NCI-H2171 (cell line): ENCODE measurements at places on chromosomes 3 and 15.

- DNase-seq = no peak
Observed at GRCh38 chr3:114336122-114336697, 42.4 kb downstream of the TIGIT start.

- peak; percentile 82 for DNase-seq
Observed at GRCh38 chr15:31236184-31237042, 90.2 kb upstream of the KLF13 start.

DNA sequence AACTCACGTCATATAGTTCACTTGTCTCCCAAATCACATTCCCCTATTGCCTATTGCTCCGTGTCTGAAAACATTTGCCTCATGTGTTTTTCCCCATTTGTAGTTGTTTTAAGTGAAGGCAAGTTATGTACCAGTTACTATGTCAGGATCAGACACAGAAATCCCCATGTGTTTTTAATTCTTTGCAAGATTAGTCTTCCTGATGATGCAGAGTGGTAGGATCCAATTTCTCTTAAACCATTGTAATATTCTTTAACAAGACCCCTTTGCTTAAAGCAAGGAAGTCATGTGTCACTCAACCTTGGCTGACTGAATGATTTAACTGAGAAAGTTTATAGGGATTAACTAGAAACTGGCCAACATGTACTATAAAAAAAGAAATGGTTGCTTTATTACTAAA lies 164.4 kb downstream of the OPA1 start:
- no peak for DNase-seq

GRCh38 chr15:67782691-67782991 lies 42.7 kb upstream of the SKOR1 start:
- DNase-seq = no peak

DNA sequence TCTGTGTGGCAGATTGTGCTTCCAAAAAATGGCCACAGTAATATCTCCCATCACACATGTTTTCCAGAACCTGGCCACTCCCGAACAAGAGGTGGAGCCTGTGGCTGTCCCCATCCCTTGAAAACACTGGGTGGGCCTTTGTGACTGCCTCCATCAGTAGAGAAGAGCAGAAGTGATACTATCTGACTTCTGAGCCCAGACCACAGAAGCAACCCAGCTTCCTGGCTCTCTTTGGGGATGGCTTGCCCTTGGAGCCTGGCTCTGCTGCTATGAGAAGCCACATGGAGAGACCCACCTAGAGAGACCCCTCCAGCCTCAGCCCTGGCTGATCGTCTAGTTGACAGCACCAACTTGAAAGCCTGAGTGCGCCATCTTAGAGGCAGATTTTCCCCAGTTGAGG lies 39.8 kb upstream of the CMTM8 start:
- DNase-seq = no peak

- DNase-seq = peak; percentile 25
Observed at GRCh38 chr3:187678726-187679268, 8.6 kb upstream of the SST start.

DNA sequence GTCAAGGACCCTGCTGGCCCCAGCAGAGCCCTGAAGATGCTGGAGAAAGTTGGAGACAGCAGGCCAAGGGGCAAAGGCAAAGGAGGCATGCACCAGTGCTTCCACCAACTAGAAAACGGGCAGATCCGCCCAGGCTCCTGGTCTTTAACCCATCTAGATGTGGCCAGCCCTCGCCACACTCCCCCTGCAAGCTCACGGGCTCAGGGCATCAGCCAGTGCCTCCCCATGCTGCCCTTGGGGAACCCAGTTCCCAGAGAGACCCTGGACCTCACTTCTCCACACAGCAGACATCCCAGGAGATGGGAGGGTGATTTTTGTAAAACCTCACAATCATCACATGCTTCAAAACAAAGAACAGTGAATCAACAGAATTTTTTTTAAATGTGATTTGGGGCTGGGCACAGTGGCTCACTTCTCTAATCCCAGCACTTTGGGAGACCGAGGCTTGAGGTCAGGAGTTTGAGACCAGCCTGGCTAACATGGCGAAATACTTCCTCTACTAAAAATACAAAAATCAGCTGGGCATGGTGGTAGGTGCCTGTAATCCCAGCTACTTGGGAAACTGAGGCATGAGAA lies 24.5 kb downstream of the CYFIP1 start:
- no peak for DNase-seq

DNA sequence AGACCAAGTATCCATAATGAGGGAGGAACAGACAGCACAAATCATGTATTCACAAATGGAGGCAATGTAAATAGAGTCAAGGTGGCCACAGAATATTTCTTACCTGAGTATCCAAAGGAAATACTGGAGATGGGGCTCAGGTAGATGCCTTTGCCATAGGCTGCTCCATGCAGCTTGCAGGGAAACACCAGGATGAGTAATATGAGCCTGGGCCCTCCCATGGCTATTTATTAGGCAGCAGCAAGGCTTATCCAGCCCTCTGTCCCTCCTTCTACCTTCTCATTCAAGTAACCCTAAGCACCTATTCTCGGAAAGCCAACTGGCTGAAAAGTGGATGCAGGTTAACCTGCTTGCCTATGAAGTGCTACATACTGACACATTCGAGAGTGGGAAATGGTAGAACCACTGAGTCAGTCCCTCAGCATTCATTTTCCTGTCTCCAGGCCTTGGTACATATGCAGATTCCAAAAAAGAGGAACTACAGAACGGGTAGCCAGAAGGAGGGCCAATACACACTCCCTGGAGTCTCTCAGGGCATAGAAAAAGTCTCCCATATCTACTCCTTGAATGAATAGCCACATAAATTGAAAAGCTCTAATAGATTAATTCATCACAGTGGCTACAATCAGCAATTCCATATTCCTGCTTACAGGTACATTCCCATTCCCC lies 18.3 kb upstream of the PKM start:
- DNase-seq = no peak

DNA sequence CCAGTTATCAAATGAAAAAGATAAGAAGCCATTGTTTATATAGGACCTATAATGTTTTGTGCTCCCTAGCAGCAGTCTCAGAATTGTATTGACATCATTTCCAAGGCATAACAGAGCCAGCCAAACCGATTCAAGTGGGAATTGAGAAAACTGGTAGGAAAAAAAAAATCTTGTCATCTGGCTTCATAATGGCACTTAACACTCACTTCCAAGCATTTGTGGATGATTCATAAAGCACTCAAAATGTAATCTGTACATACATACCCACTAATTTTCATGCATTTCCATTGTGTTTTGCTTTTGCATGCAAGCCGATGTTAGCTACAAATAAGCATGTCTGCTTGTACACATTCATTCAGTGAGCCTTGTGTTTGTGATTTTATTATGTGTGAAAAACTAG lies 18.6 kb upstream of the TRPC1 start:
- DNase-seq = peak; percentile 3

DNA sequence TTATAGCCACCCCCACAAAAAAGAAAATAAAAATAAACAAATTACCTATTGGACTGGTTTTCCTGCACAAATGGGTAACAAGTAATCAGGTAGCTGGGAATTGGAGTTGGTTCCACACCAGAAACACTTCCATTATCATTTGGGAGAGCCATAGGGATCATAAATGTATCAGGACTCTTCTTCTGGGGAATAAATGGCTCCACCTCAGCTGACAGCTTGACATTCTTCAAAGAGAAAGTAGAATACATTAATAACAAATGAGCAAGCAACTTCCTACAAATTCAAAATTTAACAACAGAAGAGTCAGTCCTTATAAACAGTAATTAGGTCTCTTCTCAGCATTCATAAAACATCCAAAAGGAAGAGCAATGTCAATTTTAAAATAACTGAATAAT lies 8.7 kb downstream of the SECISBP2L start:
- DNase-seq = no peak

- no peak for DNase-seq
Observed at GRCh38 chr3:72982609-72983366, 13.8 kb upstream of the PPP4R2 start.

DNA sequence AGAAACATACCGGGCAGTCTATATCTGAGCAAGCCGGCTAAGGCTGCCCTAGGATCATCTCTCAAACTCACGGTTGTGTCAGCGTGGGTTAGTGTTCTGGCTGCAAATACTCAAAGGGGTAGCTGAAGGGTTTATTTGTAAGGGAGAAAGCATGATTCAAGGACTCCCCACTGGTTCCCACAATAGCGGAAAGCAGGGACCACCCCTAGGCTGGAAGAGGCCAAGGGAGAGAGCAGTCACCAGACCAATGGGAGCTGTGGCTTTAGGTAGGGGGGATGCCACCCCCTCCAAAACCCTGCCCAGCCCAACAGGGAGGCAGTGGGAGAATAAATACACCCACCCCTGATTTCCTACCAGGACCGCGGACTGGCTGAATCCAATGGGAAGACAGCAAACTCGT lies 7.3 kb upstream of the LMCD1 start:
- DNase-seq = no peak

DNA sequence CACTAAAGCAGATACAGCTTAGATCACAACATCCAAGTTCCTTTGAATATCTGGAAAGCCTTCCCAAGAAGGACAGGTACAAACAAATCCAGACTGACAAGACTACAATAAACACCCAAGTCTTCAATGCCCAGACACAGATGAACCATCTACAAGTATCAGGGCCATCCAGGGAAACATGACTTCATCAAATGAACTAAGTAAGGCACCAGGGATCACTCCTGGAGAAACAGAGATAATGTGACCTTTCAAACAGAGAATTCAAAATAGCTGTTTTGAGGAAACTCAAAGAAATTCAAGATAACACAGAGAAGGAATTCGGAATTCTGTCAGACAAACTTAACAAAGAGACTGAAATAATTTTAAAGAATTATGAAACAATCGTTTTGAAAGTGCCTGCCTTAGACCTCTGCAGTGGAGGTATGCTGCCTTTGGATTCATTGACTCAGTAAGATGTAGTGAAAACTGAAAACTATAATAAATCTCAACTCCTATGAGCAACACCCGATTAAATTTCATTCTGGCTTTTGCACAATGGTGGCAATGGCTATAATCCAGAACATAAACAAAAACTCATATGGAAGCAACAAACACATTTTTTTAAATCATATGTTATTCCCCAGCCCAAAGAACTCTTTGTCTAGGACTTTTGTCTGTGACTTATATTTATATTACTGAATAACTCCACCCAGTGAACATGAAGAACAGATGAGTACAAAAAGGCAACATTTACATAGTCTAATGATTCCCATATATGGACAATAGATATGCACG lies 12.6 kb upstream of the COL8A1 start:
- DNase-seq = no peak

GRCh38 chr3:150972366-150973071 lies at the start of gene CLRN1:
Gene CLRN1, minus strand, starts transcription at chr3:150972727. Its CDS starts 19 bp downstream, at chr3:150972708.
- no peak for DNase-seq

GRCh38 chr3:117084277-117084676 lies 374.7 kb downstream of the TUSC7 start:
- DNase-seq = no peak
